ENCODE measurements at places on chromosomes 2 and 18.

- H3K36me3 ChIP-seq: no peaks in the 10 kb centered on the region
- H3K4me3 ChIP-seq: no peak overlapping the region
- no peaks in the 10 kb centered on the region for H3K27me3 ChIP-seq
- DNase-seq: no peak
Observed at GRCh38 chr2:207248702-207249377, 83.1 kb upstream of the KLF7 start.

DNA sequence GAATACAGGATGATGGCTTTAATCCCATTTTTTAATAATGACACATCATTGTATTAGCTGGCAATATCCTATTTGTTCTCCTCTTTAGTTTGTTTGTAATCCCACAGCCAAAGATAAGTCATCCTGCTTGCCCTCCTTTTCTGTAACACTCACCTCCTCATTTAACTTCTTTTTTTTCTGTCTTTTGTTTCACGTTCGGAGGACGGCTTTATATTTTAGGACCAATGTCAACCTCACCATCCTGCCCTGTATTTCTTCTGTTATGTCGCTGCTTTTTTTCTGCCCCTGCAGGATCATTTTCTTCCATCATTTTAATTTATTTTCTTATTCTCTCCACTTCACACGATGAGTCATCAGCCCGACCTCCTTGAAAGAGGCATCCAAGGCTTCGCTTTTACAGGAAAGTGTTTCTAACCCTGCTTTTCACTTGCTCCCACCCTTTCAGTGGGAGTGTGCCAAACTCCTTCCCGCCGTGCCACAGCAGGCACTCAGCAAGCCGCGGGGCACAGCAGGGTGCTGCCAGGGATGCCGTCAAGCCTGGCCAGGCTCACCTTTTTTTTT is 11.4 kb downstream of the RAB31 start:
- peaks cover 18% of the 10 kb centered on the region for H3K27me3 ChIP-seq
- H3K4me3 ChIP-seq: no peak overlapping the region
- no peak for DNase-seq
- H3K27ac ChIP-seq: no peak overlapping the region

DNA sequence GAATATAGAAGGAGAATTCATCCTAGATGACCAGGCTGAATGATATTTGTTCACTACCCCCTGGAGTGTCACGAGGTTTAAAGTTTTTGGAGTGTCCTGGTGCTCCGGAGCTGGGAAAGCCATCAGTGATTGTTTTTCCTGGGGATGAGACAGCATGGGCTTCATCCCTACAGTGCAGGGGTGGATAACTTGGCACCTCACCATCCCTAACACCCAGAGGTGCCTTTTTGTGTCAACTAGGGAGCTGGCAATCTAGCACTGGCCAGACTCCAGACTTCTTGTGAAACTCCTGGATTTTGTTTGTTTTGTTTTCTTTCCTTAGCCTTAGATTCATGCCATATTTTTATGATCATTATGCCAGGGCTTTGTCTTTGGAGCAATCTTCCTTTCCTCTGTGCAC is 164.8 kb downstream of the PRKCE start:
- no peak for DNase-seq
- no peak overlapping the region for H3K4me3 ChIP-seq
- H3K4me1 ChIP-seq: peaks cover 3% of the 10 kb centered on the region
- H3K27ac ChIP-seq: no peak overlapping the region
- no peaks in the 10 kb centered on the region for H3K27me3 ChIP-seq

GRCh38 chr18:57698571-57699276 is 77.1 kb upstream of the NARS1 start:
- no peak overlapping the region for H3K27ac ChIP-seq
- DNase-seq: no peak
- H3K4me3 ChIP-seq: no peak overlapping the region
- no peaks in the 10 kb centered on the region for H3K4me1 ChIP-seq

DNA sequence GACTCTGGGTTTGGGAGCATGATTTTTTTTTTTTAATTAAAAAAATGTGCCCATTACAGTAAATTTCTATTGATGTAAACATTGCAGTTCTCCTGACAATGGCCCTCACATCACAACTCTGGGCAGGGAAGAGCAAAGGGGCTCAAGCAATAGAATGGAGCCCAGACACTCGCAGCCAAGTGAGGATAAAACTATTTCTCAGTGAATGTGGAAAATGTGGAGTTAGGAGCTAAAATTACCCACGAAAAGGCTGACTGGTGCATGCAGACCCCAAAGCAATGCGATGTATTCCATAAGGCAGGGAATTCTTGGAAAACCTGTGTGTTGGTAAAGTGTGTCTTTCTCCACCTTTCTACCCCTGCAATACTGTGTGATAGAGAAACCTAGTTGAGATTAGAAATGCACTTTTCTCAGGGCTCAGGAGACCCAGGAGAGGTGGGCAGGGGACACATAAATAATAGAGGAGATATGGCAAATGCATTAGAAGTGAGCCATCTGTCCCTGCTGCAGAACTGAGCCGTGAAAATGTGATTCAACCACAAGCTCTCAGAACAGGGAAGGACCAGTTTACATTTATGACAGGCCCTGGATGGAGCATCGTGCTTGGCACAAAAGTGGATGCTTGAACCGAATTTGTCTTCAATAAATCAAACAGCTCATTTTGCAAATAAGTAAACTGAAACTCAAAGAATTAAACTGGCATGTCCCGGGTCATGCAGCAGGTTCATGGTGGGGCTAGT is 100.1 kb downstream of the MYCN start:
- no peaks in the 10 kb centered on the region for H3K36me3 ChIP-seq
- DNase-seq: no peak
- H3K4me1 ChIP-seq: no peaks in the 10 kb centered on the region
- H3K27ac ChIP-seq: no peak overlapping the region

GRCh38 chr18:48023334-48024008 is 93.0 kb upstream of the SMAD2 start:
- peaks cover 2% of the 10 kb centered on the region for H3K4me1 ChIP-seq
- no peak overlapping the region for H3K27ac ChIP-seq
- peaks cover 20% of the 10 kb centered on the region for H3K27me3 ChIP-seq
- no peaks in the 10 kb centered on the region for H3K36me3 ChIP-seq
- DNase-seq: no peak
- H3K4me3 ChIP-seq: no peak overlapping the region

DNA sequence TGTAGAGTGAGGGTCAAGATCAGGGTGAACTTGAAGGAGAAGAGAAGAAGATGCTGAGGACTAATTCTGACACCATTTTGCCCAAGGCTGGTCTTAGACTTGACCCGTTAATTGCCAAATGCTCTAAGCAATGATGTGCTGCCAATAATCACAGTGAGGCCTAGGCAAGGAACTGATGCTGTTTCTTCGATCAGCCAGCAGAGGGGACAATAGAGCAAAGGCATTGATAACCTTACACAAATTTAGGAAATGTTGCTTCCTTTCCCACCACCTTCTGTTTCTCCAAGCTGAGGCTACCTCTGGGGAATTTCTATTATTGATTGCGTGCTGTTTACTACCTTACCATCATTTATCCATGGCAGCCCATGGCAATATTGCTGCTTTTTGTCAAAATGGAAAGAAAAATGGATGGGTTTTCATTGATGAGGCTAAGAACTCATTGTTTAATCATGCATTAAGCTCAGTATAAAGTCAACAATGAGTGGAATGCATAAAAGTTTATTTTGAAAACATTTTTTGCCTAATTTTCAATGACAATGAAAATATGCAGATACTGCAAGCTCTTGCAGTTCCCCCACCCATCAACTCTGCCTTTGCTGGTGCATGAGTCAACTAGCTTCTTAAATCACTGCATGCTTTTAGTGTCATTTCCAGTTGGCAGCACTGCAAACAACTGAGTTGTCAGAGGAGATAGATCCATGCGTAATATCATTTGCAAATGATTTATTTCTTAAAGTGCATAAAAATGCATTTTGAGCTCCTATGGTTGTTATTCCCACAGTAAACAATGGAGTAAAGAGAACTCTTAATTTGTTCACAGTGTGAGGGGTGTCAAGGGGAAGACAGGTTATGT is 116.4 kb upstream of the NYAP2 start:
- no peaks in the 10 kb centered on the region for H3K27me3 ChIP-seq
- H3K36me3 ChIP-seq: no peaks in the 10 kb centered on the region
- no peak overlapping the region for H3K4me3 ChIP-seq
- H3K4me1 ChIP-seq: no peaks in the 10 kb centered on the region
- no peak overlapping the region for H3K27ac ChIP-seq
- DNase-seq: no peak

GRCh38 chr2:8729939-8730338 is 48.1 kb downstream of the ID2 start:
- no peaks in the 10 kb centered on the region for H3K4me1 ChIP-seq
- H3K4me3 ChIP-seq: no peak overlapping the region
- H3K27ac ChIP-seq: no peak overlapping the region
- peaks cover 28% of the 10 kb centered on the region for H3K36me3 ChIP-seq
- DNase-seq: no peak
